ENCODE measurements at places on chromosomes 1 and 21.

GRCh38 chr1:163928069-163928468 is 606.3 kb downstream of the NUF2 start:
- DNase-seq = no peak

DNA sequence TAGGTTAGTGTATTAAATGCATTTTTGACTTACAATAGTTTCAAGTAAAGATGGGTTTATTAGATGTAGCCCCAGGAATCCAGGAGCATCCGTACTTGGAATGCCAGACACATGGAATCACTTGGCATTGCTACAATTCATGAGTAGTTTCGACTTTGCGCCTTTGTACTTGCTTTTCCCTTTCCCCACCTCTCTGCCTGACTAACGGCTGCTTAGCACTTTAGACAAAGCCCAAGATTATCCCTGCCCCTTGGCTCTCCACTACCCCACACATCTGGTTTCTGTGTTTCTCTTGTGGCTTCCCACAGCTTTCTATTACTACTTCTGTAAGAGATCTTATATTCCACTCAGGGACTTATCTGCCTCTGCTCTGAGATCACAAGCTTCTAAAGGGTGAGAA is 397.7 kb upstream of the POU3F1 start:
- no peak for DNase-seq

- DNase-seq = no peak
These were observed 69.0 kb upstream of the MARK1 start for GRCh38 chr1:220458936-220459335.

GRCh38 chr1:24688033-24688432 is 44.9 kb downstream of the SRRM1 start:
- no peak for DNase-seq

GRCh38 chr1:30014031-30014430 is 709.4 kb downstream of the MATN1 start:
- no peak for DNase-seq

DNA sequence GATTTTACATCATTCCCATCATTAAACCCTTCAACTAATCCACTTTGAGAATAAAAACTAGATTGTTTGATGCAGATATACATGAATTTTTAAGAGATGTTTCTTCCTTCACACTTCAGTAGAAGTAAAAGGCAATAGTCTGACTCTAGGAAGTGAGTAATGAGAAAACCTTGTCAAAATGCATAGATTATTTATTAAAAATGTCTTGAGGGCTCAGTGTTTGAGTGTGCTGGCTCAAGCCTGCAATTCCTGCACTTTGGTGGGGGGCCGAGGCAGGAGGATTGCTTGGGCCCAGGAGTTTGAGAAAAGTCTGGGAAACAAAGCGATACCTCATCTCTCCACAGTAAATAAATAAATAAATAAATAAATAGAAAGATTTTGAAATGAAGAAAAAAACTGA is 177.1 kb downstream of the NEGR1 start:
- DNase-seq = no peak

DNA sequence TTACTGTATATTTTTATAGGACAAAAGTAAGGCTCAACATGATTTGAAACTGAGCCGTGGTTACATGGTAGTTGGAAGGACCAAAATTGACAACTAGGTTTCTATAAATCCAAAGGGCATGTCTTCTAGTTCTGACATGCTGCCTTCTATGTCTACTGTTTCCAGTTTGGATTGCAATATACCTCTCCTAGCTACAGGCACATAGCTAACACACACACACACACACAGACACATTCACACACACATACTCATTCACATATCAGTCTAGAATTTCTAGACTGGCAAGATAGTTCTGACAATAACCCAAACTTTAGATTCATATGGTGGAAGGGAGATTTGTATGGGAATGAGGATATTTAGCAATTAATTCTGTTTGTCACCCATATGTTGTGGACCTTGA is 544.8 kb upstream of the CAMK1G start:
- no peak for DNase-seq

GRCh38 chr1:94385308-94385929 is 32.8 kb upstream of the ABCD3 start:
- peak; percentile 25 for DNase-seq

GRCh38 chr1:163837206-163837605 is 515.5 kb downstream of the NUF2 start:
- no peak for DNase-seq

DNA sequence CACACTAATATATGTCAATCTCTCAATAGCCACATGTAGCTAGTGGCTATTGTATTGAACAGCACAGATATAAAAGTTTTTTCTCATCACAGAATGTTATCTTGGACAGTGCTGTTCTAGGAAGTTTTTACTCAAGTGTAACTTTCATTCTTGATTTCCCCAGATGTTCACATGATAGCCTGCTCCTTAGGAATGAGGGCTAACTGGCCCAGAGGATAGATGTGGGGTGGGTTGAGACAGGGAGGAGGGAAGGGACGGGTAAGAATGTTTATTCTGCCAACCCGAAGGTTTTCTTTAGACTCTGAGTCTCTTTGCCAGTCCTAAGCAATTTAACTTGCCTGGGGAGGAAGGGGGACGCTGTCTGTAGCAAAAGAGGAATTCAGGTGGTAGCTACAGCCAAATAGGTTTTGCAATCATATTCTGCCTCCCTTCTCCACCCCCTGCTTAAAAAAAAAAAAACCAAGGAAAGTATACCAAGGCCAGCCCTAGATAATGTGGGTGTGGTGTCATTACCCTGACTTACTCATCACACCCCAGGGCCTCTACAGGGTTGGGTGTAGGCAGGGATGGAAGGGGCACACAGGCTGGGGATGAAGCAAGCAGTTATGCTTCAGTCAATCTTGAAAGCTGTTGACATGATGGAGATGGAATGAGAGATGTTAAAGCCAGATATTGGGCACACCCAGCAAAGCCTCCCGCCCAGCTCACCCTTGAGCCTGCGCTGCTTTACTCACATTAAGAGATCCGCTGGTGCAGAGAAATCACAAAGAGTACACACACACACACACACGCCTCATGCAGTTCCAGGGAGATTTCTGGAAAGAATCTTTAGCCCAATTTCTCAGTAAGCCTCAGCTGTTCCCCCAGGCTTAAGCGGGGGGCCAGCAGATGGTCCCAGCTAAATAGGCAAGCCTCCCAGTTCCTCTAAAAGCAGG is 59.9 kb downstream of the PLXNA2 start:
- no peak for DNase-seq

DNA sequence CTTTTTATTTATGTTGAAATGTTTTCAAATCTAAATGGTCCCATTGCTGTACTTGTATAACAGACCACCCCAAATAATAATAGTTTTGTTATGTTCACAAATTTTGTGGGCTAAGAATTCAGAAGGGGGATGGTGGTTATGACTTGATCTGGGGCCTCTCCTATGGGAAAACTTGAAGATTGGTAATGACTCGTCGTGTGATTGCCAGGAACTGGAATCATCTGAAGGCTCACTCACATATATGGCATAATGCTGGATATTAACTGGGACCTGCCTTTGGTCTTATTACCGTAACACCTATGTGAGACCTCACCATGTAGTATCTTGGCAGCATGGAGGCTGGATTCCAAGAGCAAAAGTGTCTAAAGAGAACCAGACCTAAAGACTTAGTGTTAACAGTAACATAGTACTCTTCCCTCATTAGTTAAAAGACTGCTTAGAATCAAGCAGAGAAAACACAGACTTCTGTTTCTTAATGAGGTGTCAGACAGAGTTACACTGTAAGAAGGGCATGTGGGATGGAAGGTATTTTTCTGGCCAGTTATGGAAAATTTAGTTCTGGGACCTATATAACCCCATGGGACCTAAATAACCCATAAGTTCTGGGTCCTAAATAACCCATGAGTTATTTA is 11.9 kb downstream of the LYPLAL1 start:
- DNase-seq = no peak

- no peak for DNase-seq
These were observed 55.0 kb upstream of the TRAPPC10 start for GRCh38 chr21:43957128-43957571.

DNA sequence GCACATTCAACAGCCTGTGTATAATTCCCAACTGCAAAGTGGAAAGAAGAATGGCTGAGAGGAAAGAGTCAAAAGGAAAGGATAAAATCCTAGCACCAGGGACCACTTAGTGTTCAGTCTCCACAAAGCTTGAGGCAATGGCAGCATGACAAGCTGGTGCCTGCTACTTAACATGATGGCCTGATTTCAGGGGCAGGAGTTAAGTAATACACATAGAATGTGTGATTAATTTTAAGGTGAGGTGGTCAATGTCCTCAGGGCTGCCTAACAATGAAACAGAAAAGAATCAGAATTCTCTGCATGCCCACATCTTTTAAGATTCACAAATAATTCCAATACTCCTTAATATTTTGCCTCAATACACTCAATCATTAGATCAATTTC is 8.9 kb downstream of the P3H1 start:
- no peak for DNase-seq

GRCh38 chr1:210618369-210618768 is 289.7 kb downstream of the HHAT start:
- no peak for DNase-seq

- no peak for DNase-seq
These were observed 31.4 kb downstream of the RHBG start for GRCh38 chr1:156400191-156400935.

GRCh38 chr1:245591346-245592188 is 436.8 kb downstream of the KIF26B start:
- no peak for DNase-seq

DNA sequence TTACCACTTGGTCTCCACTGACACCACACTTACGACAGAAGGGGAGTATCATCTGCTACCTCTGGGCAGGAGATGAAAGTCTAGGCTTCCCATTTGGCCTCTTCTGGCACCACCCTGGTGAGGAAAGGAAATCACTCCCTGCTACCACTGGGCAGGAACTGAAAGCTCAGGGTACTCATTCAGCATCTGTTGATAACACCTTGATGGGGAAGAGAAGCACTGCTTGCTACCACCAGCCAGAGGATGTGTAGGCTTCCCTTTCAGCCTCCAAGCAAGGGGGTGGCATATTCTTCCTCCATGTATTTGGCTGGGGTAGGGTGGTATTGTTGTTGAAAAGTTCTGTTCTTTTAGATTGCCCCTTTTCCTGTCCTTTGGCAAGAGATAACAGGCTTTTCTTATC is 115.0 kb downstream of the ACBD6 start:
- no peak for DNase-seq

- DNase-seq = no peak
These were observed 38.3 kb upstream of the ZSWIM5 start for GRCh38 chr1:45244660-45245059.

DNA sequence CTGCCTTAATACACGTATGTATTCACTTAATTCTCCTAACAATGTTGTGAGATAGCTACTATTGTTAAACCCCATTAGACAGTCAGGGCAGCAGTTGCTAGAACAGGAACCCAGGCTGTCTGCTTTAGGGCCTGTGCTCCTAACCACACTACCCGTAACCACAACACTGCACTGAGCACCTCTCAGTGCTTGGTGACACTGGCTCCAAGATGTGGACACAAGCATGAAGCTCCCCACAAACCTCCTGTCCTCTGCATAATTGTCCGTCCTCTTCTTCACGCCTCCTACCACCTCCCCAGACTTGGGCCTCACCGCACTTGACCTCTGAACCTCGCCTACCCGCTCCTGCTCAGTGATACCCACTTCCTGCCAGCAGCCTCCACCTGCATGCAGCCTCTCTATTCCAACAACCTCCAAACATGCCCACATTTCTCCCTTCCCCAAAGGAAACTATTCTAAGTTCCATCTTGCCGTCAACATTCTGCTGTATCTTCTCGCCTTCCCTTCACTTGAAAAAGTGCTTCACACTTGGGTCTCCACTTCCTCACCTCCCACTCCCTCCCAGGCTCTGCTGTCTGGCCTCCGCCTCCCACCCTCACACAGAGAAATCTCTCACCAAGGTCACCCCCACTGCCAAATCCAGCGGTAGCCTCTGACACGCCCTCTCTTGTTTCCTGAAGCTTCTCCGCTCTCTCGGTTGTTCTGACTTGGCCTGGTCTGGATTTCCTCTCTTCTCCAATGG is 14.6 kb upstream of the AHDC1 start:
- no peak for DNase-seq

DNA sequence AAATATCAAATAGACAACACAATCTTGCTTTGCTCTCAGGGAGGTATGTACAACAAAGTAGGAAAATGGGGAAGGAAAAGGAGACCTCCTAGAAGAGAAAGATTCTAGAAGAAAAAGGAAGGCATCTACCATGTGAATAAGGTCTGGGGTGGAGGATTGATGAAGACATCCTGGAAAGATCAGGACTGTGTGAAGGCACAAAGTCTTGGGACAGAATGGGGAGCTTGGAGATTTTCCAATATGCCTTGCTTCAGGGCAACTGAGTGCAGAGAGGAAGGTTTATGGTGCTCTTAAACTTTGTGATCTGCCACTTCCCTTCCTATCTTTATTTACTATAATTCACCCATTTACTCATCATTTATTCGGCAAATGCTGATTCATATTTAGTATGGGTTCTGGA is 352.0 kb downstream of the PLPP3 start:
- DNase-seq = no peak

GRCh38 chr1:159261311-159261710 is 40.8 kb upstream of the FCER1A start:
- DNase-seq = no peak

DNA sequence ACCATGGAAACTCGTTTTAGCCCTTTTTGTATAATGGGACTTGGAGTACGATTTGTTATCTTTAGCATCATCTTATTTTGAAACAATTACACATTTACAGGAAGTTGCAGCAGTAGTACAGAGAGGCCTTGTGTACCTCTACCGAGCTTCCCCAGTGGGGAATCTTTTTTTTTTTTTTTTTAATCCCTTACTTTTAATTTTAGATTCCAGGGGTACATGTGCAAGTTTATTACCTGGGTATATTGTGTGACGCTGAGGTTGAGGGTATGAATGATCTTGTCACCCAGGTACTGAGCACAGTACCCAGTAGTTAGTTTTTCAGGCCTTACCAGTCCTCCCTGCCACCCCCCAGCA is 45.9 kb downstream of the HHAT start:
- DNase-seq = no peak

DNA sequence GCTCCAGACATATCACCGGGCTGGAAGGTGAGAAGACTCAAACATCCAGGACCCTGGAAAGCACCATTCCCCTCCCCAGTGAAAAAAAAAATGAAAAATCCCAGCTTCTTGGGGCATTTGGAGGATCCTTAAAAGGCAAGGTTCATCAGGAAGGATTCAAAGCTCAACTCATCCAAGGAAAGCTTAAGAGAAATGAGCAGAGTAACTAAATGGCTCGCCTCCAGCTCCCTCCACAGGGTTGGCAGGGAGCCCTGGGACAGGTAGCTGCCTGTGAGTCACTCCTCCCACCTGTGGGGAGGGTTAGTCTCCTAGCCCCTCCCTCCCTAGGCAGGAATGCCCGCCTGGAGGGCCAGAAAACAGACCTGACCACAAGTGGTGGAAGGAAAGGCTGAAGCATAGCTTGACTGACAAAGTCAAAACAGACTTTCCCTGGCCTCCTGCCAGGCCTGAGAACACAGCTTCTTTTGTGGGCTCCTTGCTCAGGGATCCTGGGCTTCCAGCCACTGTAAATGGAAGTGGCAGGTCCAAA is 712 bp upstream of the LAMB3 start:
- DNase-seq = peak; percentile 74

GRCh38 chr1:88540255-88540654 is 143.8 kb upstream of the PKN2 start:
- no peak for DNase-seq

All from stimulated activated CD4-positive, alpha-beta T cell treated with anti-CD3 and anti-CD28 coated beads, Interleukin-2, amount 100 ng/mL, for 24 hours (primary cell).